ENCODE measurements at places on chromosomes 11 and 22.

- DNase-seq: no peak
Observed at GRCh38 chr11:91997226-91997625, 227.4 kb upstream of the FAT3 start.

DNA sequence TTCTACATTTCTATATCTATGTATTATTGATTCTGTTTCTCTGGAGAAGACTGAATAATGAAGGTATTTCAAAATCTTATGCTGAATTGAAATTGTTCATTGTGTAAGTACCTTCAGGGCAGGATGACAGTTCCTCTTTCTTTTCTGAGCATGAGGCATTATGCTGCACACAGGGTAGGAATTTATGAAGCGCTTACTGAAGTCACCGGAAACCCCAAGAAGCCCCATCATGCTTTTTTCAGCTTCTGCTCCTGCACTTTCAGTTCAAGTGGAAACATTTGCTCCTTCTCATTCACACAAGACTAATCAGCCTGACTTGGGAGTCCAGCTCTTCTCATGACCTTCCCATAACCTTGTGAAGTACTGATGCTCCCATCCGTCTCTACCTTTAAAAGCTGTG lies 314.7 kb upstream of the SORL1-AS1 start:
- no peak for DNase-seq

DNA sequence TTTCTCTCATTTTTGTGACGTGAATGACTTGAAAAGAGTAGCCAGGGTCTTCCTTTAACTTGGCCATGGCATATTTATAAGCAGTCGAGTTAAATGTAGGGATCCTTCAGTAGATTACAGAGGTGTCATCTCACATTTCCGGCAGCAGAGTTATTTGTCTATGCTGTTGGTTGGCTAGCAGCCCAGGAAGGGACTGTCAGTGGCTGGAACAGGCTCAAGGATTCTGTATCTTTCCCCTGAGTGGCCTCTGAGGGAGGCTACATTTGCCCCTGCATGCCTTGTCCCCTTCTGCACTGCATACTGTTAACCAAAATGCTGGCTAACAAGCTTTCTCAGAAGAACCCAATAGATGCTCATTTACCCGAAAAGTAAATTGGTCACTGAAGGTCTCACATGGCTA lies 187.6 kb downstream of the PGR start:
- DNase-seq: no peak

GRCh38 chr11:112999520-112999919 lies 38.3 kb downstream of the NCAM1 start:
- no peak for DNase-seq

DNA sequence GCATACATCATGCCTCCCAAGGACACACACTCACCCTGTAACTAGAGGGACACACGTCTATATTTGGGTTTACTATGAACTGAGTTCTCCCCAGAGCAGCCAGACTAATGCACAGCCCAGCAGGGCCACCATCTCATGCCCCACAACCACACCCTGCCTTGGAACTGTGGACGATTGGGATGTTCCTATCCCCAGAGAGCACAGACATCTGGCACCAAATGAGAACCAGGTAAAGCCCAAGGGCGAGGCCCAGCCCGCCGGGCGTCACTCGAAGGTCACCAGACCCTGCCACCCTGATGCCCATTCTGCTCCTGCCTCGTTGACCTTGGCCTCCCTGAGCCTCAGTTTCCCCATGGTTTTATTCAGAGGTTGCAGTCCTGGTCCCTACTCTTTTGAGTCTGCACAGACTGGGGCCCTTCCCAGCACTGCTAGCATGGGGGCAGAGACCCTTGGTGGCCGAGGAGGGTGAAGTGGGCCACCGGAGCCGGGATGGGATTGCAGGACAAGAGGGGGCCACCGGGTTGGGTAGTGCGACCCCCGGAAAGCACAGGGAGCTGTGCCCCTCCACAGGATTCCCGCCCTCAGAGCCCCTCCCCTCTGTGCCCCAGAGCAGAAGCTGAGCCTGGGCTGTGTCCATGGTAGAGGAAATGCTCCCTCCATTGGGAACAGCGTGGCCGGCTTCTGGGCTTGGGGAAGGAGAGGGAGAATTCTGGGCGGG lies 56.8 kb downstream of the IGLL5 start:
- DNase-seq: no peak

- DNase-seq: no peak
Observed at GRCh38 chr11:2383852-2384804, 7.0 kb downstream of the CD81 start.

DNA sequence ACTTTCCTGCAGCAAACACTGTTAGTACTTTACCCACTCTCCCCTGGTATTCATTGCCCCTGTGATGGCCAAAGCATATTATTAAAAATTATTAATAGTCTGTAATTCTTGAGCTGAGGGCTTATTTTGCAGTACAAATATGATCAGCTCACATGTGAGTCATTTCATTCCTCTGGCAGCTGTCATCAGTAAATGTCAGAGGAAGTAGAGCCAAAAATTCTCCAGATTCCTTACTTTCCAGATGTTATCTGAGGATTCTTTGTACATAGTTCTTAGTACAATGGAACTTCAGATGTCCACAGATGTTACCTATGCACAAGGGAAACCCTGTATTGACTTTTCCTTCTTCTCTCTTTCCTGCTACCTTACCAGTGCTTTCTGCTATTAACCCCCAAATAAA lies 12.5 kb downstream of the OR5B3 start:
- no peak for DNase-seq

- DNase-seq: no peak
Observed at GRCh38 chr22:17638182-17638431, 450 bp upstream of the BCL2L13 start.

DNA sequence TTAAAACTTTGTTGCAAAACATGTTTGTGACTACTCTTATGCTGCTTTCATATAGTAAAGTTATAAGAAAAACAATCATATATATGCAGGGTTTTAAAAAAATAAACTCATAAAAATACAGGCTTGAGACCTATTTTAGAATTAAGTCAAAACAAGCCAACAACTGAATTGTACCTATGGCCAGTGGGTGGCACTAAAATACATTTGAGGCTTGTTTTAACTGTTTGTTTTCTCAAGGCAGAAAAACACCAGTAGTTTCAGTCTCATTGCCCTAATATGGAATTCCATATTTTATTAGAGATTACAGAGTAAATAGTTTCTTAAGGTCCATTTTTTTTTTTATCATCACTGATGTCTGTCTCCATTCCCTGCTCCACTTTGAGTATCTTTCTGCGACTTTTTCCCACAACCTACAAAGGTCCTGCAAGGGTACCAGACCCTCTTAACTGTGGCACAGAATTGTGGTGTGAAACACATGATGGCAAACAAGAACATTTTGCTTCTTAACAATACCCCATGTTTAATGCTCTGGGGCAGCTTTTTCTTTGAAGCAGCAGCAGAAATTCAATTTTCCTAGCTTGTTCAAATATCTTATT lies 8.5 kb upstream of the CCDC89 start:
- no peak for DNase-seq

- DNase-seq: no peak
Observed at GRCh38 chr22:19203834-19204233, 25.3 kb upstream of the SLC25A1 start.

- no peak for DNase-seq
Observed at GRCh38 chr11:131898949-131899348, 528.5 kb downstream of the NTM start.

DNA sequence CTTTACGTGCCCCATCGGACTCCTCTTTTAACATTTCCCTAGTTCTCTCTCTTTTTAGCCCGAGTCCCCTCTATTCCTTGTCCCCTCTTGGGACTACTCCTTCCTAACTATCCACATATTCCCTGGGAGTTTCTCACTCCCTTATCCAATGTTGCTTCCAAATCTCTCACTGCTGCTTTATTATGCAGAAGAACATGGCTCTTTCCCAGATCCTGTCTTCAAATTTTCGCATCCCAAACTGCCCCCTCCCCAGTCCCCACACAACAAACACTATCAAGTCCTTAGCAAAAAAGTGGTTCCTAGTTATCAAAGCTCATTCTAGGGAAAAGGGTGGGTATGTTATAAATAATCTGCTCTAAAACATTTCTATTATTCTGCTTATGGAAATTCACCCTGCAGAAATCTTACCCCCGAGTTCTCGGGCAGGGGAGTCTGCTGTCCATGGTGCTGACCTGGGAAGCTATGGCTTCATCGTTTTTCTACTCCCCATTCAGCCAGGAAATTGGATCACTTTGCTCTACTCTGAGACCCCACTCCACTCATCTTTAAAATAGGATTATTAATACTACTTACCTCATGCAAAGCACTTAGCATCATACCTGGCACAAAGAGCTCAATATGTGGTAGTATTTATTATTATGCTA lies 393.5 kb downstream of the BUD13 start:
- no peak for DNase-seq

DNA sequence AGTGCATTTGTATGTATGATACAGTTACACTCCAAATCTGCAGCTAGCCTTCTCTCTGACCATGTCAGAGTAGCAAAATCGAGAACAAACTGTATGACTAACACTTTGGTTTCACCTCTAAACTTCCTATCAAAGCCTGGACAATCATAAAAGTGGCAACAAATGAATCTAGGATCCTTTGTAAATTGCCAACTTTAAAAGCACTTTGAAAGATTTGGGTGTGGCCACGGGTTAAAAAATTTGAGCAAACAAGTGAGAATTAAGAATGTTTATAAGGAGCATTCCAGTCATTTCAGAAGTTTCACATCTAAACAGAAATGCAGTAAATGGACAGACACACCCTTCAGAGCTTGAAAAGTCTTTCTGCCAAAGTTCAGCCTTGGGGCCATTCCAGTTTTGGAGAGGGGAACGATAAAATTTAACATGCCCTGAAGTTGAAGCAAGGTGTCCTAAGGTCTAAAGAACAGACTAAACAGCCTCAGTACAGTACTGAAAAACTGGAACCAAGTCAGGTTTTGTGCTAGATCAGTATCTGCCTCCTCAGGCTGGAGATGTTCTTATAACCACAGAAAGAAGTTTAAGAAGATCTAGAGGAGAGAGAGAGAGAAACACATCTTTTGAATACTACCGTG lies 181.9 kb upstream of the BDNF start:
- DNase-seq: no peak

DNA sequence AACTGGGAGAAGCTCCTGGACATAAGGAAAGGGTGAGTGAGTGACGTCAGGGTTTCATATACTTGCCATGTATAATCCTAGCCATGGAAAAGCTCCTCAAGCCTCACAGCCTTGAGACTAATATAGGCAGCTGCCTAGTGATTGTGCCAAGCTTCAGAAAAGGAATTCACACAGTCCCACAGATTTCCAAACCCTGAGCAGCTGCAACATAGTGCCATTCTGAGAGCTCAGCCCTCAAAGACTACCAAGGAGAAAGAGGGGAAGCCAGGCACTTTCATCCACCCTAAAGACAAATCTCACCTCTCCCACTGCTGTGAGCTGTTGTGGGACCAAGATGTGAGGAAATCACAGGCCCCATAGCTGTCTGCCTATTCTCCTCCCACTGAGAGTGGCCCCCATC lies 707.9 kb upstream of the ANO5 start:
- no peak for DNase-seq

DNA sequence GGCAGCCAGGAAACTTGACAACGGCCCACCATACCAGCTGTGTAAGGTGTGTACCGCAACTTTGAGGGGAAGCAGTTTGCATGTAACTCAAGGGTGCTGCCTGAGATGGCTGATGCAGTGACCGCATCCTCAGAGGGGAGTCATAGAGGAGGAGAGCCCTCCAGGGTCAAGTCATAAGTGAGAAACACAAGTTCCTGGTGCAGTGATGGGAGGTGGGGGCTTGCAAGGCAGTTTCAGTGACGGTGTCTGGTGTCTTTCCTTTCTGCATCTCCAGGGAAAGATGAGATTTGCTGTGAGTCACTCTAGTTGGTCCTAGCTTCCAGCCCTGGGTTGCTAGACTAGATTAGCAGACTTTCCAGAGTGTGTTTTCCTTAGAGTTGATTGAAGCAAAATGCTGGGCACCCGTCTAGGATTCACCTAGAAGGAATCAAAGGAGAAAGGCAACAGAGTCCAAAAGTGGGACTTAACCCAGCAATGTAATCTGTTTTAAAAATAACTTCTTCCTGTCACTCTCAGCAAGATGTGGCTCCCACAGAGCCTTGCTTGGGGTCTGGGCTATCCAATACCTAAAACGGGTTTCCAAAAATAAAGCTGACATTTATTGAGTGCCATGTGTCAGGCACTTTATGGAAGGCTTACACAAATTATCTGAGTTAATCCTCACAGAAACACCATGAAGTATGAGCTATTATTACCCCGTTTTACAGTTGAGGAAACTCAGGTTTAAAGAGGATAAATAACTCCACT lies 265.4 kb upstream of the PLET1 start:
- no peak for DNase-seq

- no peak for DNase-seq
Observed at GRCh38 chr11:133821776-133822175, 23.5 kb downstream of the SPATA19 start.

- DNase-seq: no peak
Observed at GRCh38 chr11:32947978-32948377, 55.4 kb downstream of the QSER1 start.

DNA sequence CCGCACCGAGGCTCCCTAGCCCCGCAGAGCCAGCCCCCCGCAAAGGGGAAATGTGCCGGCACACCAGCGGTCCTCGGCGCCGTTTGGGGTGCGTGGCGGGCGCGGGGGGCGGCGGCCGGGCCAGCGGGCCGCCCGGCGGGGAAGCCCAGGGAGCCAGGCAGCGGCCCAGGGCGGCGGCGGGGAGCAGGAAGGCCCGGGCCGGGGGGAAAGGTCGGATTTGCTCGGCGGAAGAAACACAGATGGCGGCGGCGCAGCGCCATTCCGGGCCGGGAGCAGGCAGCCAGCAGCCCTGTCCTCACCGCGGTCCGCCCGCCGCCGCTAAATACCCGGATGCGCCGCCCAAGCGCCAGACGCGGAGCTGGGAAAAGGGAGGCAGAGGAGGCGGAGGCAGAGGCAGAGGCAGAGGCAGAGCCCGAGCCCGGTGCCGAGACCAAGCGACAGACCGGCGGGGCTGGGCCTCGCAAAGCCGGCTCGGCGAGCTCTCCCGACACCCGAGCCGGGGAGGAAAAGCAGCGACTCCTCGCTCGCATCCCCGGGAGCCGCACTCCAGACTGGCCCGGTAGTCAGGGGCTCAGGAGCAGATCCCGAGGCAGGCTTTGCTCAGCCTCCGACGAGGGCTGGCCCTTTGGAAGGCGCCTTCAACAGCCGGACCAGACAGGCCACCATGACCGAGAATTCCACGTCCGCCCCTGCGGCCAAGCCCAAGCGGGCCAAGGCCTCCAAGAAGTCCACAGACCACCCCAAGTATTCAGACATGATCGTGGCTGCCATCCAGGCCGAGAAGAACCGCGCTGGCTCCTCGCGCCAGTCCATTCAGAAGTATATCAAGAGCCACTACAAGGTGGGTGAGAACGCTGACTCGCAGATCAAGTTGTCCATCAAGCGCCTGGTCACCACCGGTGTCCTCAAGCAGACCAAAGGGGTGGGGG lies 2.6 kb upstream of the GCAT start:
- no peak for DNase-seq

DNA sequence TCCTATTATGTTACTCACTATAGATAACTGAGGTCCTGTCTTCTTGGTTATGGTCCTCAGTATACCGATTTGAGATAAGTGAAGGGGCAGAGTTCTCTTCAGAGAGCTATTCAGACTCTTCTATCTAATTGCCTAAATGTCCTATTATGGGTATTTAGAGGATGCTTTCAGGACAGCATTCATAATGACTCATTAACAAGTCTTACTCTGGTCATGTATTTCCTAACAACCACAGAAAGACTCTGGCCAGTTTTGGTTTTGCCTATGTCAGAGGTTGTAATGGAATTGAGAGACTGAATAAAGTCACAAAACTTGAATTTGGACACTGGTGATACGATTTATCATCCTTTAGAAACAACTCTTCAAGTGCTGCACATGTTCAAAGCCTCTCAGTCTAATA lies 1233.0 kb downstream of the JRKL start:
- DNase-seq: no peak

GRCh38 chr11:75068559-75068958 lies 28.1 kb downstream of the OR2AT4 start:
- no peak for DNase-seq

- no peak for DNase-seq
Observed at GRCh38 chr11:121298774-121299173, 6.2 kb downstream of the SC5D start.

Measured in brain pericyte (primary cell).